Mucosa of gallbladder (tissue), 1 donor: ENCODE measurements at places on chromosomes 3 and 15. TPM values are rescaled to one million over a fixed set of nuclear protein-coding genes. Genes with fewer than 3 reads are reported as not detected.

GRCh38 chr3:123760817-123761216 is 123.3 kb downstream of the MYLK start:
- no peak for DNase-seq

DNA sequence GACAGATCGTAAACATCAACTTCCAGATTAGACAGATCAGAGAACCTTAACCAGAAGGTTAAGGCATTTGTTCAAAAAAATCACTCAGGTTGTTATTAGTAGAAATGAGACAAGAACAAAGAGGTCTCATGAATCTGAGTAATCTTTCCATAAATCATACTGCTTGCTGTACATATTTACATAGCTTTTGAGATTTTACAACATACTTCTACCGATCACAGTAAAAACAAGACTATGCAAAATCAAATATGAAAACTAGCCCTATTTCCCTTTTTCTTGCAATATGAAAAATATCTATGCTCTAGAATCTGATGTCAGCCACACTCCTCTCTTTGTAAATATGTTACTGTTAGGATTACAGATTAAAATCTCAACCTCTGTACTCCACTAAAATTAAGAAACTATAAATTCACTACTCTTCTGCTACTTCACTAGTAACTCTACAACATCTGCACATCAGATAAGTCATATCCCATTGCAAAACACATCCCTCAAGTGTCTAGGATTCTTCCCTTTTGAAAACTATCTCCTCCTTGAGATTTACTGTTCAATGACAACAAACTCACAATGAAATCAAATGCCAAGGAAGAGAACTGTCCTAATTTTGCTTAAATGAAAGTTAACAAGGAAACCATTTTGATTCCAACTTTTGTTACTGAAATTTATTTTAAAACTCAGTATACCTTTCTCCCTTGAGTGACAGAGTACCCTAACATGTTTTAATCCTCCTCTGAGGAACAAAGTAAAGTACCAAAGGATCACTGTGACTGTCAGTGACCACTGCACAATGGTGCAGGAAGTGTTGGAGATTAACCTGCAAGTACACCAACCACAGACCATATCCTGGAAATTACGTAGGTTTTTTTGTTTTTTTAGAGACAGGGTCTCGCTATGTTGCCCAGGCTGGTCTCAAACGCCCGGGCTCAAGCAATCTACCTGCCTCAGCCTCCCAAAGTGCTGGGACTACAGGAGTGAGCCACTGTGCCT is 12.8 kb downstream of the DCUN1D1 start:
- DNase-seq = no peak

DNA sequence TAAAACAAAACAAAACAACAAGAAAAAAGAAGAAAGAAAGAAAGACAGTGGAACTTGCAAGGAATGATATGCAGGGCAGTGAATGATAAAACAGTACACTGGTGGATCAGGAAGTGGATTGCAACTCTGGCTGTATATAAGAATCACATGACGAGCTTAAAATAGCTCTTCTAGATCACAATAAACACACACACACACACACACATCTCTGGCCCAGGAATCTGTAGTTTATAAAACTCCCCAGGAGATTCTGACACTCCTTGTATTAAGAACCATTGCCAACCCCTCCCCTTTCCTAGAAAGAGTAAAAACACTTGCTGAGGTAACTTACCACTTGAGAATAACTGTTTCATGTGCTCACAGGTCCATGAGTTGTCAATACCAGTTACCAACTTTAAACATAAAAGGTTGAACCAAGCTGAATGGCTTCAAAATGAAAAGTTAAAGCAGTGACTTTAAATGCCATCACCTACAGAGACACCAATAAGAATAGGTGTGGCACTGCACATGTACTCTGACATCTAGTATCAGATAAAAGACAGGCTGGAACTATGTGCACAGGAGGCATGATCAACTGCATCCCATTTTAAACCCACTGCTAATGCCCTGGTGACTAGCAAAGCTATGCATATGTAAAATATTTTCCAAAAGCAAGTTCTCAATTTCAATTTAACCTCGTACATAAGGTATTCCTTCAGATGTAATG is 3.9 kb downstream of the CPOX start:
- no peak for DNase-seq

GRCh38 chr15:46735115-46735514 is 982.2 kb upstream of the SEMA6D start:
- no peak for DNase-seq

DNA sequence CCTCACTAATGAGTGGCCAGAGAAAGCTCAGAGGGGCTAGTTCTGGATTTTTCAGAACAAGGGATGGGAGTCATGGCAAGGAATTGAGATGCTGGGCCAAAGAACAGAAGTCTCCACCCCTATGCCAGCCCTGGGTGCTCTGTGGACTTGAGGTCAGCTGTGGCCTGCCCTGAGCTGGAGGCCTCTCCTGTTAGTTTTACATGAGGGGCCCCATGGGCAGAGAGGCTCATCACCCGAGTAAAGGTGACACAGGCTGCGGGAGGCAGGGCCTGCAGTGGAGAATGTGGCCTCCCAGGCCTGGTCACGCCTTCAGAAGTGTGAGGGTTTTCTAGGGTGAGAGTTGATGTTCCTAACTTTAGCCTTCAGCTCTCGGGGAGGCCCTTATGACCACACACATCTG is 44.9 kb downstream of the ABHD5 start:
- no peak for DNase-seq

GRCh38 chr3:148697306-148698189 is at the start of gene AGTR1:
TSS of gene AGTR1 (plus strand) at chr3:148697903. CDS start at chr3:148741036, 43,133 bp downstream.
- peak; percentile 22 for DNase-seq

ARL8B gene
- 52.3 TPM for total RNA-seq

TGM5 gene
- total RNA-seq = 0.26 TPM
